ENCODE measurements at places on chromosomes 5 and 9.
A peak's percentile ranks its signal among the peaks of the same experiment; 100 is the strongest.

DNA sequence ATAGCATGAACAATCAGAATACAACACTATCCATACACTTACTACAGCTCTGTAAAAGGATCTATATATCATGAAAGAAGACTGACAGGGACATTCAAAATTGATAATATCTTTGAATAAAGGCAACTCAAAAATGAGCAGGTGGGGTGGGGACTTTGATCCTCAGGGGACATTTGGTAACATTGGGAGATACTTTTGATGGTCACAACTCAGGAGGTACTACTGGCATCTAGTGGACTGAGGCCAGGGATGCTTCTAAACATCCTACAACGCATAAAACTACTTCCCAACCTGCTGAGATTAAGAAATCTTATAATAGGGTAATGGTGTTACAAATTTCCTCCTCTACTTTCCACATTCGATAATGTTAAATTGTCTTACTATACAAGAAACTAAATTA lies 243.9 kb downstream of the ARL15 start:
- DNase-seq = no peak

DNA sequence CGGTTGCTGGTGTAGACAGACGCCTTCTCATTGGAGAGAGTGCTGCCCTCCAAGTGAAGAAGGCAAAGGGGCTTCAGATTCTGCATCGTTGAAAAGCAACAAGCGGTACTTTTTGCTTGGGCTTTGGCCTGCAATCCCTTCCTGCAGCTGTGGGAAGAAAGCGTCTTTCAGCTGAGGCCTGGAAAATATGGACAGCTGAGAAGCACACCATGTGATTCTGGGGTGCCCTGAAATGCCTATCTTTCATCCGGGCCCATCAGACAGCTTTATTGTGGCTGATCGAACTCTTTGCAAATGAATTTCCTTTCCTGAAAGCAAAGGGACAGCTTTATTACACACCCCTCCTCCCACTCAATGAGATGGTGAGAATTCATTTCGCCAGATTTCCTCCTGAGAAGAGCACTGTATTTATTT lies 74.0 kb downstream of the NSG2 start:
- DNase-seq = no peak

DNA sequence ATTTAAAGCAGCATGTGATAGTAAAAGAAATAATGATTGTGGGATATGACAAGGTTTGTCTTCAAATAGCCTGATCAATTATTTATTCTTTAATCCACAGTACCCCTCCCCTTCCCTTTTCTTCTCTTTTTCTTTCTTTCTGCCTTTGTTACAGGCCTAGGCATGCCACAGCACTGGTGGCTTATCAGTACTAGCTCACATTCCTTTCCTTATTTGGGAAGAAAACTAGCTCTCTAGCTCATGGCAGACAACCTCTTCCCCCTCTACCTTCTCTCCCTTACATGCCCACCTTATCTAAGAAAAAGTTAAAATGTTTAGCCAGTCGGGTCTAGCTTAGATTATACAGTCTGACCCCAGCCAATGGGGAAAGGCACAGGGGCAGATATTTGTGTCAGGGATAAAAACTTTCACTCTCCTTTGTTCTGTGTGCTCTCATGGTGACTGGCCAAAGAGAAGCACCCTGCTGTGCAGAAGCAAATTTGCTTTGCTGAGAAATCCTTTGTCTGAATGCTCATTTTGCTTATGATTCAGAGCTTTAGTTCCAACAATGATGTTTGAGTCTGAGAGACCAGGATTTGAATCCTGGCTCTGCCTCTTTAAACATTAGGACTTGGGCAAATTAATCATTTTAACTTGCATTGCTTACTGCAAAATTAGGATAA lies 75.8 kb upstream of the CDH12 start:
- no peak for DNase-seq

DNA sequence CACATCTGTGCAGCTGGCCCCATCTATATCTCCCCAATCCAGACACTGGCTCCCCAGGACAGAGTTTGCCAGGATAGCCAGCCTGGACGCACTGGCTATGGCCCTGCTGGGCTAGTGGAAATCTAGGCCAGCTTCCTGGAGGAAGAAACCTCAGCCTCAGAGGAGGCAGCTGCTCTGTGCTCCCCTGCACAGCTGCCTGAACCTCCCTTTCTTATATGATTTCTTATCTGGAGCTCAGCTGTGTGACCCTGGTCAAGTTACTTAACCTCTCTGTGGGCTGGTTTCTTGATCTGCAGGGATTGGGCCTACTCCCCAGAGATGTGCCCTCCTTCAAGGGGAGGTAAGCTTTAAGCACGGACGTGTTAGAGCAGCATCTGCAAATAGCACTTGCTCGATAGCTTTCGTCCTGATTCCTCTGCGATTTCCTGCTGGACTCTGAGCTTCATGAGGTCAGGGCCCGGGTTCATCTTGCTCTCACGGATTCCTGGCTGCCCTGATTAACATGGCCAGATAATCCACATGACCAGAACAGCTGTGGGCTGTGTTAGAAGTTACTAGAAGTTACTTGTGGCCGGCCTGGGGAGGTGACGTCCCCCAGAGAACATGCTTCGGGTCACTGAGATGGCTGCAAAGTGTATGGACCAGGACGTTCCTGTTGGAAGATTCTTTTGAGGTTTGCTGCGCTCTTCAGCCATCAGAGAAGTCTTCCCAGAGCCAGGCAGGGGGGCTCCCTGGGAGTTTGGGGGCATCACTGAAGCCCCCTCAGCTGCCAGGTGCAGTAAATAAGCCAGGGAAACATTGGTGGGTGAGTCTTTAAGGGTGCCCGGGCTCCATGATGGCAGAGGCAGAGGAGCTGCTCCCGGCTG lies 14.5 kb downstream of the C9orf50 start:
- no peak for DNase-seq

DNA sequence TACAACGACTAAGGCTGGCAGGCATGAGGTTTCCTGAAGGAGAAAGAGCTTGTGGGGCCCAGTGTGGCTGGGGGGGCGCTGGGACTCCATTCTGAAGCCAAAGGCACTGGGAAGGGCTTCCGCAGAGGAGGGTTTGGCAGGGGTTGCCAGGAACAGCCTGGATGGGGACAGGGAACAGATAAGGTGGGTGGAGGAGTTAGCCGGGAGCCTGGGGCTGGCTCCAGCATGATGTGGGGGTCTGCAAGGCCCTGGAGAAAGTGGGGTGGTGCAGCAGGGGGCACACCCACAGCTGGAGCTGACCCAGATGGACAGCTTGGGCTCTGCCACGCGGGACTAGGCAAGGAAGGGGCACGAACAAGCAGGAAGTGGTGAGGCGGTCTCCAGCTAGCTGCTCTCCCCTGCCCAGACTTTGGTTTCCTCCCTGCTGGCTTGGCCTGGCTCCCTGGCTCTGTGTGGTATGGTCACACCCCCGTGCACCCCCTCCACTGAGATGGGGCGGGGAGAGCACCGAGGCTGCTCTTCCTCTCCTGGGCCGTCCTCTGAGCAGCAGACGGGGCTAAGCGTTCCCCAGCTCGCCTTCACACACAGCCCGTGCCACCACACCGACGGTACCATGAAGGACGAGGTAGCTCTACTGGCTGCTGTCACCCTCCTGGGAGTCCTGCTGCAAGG lies at the start of gene LTC4S:
TSS of gene LTC4S (plus strand) at position 519 of the 672 bp plus-strand sequence. CDS start at position 614, 95 bp downstream.
- no peak for DNase-seq

DNA sequence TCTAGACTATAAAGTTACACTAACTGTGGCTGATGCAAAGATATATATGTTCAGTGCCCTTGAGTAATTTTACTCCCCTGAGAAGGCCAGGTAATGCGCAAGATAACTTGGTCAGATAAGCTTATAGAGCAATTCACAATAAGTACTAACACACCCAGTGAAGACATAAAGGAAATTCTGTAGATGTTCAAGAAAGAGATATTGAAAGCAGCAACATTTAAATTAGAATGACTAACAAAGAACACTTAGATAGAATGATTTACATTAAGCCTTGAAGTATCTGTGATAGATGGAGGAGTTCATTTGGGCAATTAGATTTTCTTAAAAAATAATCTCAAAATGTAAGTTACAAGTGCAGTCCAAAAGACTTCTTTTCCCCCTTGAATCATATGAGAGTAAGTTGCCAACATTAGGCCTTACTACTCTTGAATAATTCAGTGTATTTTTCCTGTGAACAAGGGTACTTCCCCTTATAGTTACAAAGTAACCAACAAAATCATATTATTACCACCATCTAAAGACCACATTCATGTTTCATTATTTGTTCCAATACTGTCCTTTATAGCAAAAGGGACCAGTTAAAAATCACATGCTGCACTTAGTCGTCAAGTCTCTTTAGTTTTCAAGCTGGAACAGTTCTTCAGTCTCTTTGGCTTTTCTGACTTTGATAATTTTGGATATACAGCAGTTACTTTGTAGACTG lies 44.4 kb upstream of the ELOVL7 start:
- no peak for DNase-seq

DNA sequence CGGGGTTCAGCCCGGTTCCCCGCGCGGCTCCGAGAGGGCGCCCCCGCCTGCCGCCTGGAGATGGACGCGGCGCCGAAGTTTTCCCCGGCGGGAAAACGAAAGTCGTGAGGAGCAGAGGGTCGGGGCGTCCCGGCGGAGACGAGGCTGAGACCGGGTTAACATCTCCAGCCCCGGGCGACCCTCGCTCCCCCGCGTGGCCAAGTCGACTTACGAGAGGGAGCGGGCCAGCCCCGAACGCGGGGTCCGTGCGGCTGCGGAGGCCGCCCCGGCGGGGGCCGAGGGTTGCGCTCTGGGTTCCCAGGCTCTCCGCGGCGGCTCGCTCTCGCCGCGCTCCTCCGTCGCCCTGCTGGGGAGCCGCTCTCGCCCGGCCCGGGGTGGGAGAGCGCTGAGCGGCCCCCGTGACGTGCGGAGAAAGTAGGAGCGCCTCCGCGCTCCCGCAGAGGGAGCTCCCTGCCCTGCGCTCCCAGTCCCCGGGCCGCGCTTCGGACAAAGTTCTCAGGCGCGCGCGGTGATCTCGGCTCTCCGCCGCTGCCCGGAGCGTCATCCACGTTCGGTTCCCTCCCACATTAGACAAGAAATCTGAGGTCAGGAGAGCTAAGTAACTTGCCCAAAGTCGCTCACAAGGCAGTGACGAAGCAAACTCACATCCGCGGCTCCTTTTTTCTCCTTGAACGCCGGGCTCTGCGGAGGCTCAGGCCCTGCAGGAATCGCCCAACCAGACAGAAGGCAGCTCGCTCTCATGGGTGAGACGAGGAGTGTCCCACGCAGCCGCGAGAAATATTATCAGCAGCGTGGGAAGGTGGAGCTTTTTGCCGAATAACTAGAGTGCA lies 1.2 kb upstream of the GCNT4 start:
- DNase-seq = peak; percentile 18

GRCh38 chr9:83006378-83006777 lies 56.6 kb downstream of the RASEF start:
- no peak for DNase-seq

DNA sequence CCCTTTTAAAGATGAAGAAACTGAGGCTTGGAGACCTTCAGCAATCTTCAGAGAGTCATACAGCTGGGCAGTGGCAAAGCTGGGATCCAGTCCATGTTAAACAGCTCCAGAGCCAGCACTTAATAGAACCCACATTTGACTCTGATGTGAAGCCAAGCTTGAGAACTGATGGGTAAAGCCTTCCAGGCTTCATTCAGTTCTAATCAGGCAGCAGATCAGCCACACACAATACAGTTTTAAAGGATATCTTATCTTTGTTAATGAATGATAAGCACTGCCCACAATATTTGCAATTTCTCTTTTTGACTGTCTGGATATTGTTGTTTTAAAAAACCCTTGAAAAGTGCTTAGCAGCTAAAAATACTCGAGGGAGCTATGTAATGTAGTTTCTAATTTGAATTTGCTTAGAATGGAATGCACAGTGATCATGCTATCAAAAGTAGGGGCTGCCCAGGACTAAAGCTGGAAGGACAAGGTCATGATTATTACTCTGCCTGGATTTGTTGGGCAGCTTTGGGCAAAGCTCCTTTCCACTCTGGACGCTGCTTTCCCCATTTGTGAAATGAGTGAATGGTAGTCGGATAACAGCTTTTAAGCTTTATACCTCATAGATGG lies 31.3 kb upstream of the HTR4 start:
- no peak for DNase-seq

DNA sequence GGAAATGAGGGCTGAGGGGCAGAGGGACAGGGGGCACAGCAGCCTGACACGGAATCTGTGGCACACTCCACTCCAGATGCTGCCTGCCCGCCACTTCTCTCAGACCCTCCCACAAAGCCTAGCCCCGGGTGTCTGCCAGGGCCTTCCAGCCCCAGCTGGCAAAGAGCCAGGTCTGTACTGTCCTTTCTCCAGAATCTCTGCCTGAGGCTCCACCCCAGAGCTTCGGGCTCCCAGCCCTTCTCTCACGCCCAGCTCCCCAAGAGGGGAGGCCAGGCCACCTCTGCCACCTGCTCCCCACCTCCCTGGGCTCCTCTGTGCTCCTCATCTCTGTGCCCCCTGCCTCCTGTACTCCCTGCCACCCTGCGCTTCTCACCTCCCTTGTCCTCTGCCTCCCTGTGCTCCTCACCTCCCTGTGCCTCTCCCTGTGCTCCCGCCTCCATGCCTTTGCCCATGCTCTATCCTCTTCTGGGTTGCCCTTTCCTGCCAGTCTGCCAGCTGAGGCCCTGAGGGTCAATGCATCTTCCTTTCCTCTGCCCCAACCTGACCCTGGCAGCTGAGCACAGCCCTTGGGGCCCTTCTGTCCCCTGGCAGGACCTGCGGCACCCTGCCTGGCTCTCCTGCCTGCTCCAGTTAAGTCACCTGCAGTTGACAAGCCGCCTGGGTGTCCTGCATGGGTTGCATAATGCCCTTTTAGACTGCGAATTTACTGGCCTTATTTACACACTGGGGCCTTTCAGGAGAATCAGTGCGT lies 36.4 kb downstream of the RASGEF1C start:
- DNase-seq = no peak

GRCh38 chr5:146640285-146640896 lies 124.4 kb upstream of the GPR151 start:
- DNase-seq = no peak

- DNase-seq = no peak
These were observed 216.0 kb upstream of the KLF4 start for GRCh38 chr9:107705521-107705920.

DNA sequence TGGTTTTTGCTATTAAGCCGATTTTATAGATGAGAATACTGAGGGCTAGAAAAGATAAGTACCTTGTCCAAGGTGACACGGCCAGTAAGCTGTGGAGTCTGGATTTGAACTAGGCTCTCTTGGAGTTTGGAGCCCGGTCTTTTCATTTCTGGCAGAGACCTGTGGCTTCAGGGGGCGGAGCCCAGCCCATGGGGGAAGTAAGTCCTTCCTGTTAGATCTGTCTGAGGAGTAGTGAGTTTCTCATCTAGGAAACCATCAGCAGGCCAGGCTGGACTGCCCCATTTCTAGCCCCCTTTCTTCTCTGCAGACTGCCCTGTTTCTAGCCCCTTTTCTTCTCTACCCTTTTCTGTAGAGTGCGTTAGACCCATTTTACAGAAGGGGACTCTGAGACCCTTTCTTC lies 521 bp upstream of the PTGS1 start:
- DNase-seq = no peak

GRCh38 chr9:118578467-118578866 lies 790.8 kb downstream of the BRINP1 start:
- DNase-seq = no peak

Measured in stimulated activated CD8-positive, alpha-beta memory T cell treated with anti-CD3 and anti-CD28 coated beads, Interleukin-15, amount 100 ng/mL, for 24 hours (primary cell).